ENCODE measurements at places on chromosomes 3 and 15. TPM values are rescaled to one million over a fixed set of nuclear protein-coding genes. Genes with fewer than 3 reads are reported as not detected.

- no peak for DNase-seq
Observed at GRCh38 chr3:52879090-52879489, 18.3 kb downstream of the STIMATE start.

Gene ATP8B4
- 0.23 TPM for polyA plus RNA-seq

Gene STRIT1
- not detected for polyA plus RNA-seq

Gene OXSR1
- 43.6 TPM for polyA plus RNA-seq

DNA sequence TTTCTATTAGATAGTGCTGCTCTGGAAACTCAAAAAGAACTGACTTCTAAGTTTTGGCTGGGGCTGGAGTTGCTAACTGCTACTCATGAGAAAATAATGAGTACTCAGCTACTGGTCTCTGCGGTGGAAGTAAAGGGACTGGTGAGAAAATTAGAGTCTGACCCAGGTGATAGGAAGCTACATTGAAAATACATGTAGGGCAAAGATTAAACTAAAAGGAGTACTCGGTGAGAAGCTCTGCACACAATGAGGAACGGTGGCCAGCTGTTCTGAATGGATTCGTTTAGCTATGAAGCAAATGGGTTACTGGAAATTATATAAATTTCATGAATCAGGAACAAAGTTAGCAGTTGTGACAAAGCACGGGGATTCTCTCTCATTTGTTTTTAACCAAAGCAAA lies 512.9 kb upstream of the SGO1 start:
- DNase-seq = no peak
